ENCODE measurements at places on chromosomes 16 and 17.
A peak's percentile ranks its signal among the peaks of the same experiment; 100 is the strongest.

GRCh38 chr17:79677646-79678045 is 53.1 kb upstream of the ENPP7 start:
- DNase-seq = no peak

- no peak for DNase-seq
Observed at GRCh38 chr16:26169473-26169872, 477.7 kb downstream of the HS3ST4 start.

DNA sequence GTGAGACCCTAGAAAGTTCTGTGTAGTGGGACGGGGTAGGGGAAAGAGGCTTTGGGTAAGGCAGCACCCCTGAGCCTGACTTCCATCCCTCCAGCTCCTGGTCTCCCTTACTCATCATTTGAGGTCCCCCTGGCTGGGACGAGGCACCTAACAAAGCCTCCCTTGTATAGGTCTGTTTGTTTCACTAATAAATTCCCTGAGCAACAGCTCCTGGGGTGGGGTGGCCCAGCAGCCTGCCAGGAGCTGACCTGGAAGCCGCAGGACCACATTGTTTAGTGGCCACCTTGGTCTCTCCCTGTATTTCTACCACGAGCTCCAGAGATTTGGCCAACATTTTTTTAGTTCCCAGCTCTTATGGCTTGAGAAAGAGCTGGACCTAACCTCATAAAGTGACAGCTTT is 7.2 kb downstream of the PRR15L start:
- no peak for DNase-seq

DNA sequence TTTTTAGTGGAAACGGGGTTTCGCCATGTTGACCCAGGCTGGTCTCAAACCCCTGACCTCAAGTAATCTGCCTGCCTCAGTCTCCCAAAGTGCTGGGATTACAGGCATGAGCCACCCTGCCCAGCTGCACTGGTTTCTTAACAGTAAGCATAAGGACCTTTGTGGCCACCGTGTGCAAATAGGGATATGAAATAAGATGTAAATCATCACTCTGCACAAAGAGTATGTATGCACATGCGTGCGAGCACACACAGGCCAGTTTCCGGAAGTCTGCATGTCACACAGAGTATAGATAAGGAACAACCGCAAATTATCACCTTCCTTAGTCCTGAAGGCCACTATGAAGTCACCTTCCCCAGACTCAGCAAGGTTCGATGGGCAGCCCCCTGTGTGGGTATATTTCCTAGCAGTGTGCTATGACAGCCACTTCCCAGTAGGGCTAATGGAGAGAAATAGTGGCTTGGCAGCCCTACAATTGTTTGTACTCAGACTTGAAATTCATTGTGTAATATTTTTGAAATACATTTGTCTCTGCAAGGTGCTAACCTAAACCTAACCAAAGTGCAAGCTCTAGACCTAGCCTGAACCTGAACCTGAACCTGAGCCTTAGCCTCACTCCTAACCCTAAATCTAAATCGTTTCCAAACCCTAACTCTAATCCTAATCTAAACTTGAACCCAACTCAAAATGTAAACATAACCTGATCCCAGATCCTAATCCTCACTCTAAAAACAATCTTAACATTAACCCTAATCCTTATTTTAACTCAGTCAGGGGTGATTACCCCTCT is 48.4 kb upstream of the SKAP1 start:
- peak; percentile 97 for DNase-seq

DNA sequence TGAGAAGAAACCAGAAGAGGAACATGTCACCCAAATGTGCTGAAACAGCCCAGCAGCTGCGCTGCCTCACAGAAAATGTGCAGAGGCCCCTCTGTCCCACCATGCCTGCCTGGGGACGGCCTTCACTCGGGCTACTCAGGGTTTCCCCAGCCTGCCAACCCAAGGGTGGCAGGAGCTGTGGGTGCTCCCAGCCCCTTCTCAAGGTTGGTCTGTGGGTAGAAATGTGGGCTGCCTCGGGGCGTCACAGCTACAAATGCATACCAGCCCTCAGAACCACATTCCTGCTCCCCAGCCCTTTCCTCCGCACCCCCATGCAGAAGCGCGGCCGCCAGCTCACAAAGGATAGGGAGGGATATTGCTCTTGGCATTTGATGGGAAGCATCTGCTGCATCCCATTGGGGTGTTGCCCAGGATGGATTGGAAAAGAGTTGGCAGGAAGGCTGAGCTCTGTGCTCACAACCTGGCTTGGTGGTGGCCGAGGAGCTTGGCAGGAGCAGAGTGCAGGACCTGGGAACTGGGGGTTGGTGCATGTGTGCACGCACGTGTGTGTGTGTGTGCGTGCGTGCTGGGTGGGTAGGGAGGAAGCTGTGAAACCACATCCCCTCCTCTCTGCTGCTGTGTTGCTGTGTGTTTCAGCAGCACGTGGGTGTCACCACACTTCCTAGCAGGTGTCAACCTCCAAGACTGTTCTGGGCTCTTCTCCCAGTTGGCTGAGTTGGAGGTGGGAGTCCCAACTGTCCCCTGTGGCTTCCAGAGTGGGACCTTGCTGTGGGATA is 304.4 kb downstream of the SEC14L1 start:
- peak; percentile 99 for DNase-seq

All from common myeloid progenitor, CD34-positive (primary cell).